ENCODE measurements at places on chromosomes 12 and 14.

DNA sequence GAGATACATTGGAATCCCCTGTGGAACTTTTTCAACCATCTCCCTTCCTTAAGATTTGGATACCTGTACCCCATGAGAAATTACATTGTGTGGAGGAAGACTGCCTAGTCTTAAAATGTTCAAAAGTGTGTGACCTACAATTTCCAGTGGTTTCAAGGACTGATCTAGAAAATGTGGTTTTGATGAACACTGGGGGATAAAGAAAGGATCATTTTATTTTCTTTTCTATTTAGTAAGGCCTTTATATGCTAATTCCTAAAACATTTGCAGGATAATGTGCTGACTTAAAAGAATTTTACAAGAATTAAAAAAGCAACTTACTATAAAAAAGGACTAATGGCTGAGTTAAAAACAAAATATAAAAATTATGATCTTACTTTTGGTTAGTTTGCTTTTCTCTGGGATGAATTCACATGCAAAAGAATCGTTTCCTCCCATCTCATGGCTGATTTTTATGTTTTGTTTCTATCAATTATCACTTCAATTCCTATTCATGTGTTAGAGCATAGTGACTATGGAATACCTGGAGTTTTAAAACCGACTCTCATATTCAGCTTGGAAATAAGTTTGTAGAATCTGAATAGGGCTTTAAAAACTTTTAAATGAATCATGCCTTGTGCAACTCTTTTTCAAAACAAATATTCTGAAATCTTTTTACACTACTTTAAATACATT is 39.9 kb upstream of the PYGL start:
- no peak for DNase-seq

DNA sequence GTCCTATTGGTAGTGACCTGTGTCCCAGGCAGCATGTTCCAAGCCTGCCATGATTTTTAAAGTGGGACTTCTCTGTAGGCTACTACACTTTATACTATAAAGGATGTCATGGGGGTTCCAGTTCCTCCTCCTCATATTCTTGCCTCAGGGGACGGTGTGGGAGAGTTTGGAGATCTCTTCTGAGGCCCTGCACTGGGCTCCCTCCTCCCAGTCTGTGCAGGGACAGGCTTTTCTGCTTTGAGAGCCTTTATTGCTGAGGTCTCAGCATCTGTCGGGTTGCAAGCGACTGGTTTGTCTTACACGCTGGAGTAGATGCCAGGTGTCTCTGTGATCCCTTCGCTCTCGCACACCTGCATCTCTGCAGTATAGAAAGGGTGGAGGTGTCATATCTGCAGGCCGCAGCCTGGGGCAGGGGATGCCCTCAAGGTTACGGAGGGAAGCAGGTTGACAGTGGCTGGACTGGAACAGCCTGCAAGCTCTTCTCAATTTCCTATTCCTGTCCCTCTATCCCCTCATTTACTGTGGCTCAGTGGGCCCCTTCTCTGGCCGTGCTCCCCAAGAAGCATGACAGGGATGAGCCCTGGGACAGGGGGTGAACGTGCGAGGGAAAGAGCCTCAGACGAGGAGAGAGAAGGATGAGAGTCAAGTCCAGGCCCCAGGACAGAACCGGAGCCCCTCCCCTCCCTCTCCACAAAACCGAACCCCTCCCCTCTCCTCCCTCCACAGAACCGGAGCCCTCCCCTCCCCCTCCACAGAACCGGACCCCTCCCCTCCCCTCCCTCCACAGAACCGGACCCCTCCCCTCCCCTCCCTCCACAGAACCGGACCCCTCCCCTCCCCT is 51.3 kb downstream of the SLC6A12 start:
- no peak for DNase-seq

- DNase-seq, result no peak
These were observed 98.3 kb downstream of the LRRC74A start for GRCh38 chr14:76924371-76925096.

GRCh38 chr12:28603801-28604200 is 413.5 kb downstream of the CCDC91 start:
- no peak for DNase-seq

DNA sequence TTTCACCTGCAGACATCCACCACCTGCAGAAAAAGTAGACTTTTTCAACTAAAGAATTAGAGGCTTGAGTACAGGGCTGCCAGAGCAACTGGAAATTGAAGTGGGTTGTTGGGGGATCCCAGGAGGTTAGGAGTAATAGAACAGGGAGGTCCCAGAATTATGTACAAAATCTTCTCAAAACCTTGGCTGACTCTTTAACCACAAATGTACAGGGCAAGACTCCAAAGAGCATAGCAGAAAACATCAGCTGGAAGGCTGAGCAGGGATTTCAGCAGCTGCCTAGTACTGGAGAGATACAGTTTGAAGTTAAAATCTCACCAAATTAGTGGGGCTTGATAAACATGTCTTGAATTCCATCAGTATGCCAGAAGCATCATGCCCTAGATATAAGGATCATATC is 191.6 kb downstream of the CRADD start:
- no peak for DNase-seq

- DNase-seq, result no peak
These were observed 508.6 kb downstream of the FLRT2 start for GRCh38 chr14:86038387-86039042.
